ENCODE measurements at places on chromosomes 1 and 21.
A peak's percentile ranks its signal among the peaks of the same experiment; 100 is the strongest.

DNA sequence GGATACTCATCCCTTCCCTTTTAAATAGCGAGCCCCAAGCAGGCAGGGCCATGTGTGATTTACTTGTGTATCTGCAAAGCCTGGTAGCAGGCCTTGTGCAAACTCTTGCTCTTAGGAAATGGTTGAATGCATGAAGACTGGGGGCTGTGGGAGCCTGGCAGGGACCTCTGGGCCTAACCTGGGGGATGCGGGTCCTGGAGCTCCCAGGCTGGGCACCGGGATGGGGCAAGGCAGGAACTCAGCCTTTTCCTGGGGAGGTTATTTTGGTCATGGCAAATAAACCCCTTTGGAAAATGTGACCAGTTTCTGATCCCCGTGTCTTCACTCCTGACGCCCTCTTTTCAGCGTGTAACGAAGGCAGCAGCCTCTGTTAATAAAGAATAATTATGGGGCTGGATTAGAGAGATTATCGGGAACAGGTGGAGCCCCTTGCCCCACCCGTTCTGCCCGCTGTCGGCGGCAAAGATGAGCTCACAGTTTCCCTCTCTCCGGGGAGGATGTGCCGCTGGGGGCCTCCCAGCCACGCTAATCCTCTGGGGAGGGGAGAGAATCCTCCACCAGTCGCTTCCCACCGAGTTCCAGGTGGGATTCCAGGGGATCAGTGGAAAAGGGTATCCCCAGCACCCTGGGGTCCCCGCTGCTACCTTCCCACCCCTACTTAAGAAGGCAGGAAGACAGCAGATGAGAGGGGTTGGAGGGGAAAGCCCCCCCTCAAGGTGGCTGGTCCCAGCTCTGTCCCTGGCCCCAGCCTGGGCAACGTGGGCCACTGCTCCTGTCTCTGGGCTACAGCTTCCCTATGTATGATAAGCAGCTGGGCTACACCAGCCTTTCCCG, 69.7 kb upstream of the WNT4 start:
- DNase-seq: no peak

GRCh38 chr1:54375712-54376429, 30.3 kb downstream of the SSBP3 start:
- DNase-seq: no peak

- no peak for DNase-seq
Measured at GRCh38 chr1:237186675-237187074, 144.7 kb downstream of the RYR2 start.

DNA sequence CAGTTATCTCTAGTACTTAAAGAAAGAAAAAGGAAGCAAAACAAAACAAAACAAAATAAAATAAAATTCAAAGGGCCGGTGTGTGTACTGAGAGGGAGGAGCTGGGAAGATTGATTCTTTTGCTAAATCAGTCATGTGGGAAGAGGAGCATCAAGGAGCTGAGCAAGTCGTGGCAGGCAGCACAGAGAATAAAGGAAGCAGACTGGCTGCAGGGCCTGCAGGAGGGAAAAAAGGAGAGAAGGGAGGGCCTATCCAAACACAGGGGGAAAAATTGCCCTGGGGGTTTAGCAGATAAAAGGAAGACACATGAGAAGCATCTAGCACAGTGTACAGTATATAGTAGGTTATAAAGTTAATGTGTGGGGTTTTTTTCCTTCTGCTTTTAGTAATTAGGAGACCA, 27.6 kb downstream of the AGO4 start:
- no peak for DNase-seq

DNA sequence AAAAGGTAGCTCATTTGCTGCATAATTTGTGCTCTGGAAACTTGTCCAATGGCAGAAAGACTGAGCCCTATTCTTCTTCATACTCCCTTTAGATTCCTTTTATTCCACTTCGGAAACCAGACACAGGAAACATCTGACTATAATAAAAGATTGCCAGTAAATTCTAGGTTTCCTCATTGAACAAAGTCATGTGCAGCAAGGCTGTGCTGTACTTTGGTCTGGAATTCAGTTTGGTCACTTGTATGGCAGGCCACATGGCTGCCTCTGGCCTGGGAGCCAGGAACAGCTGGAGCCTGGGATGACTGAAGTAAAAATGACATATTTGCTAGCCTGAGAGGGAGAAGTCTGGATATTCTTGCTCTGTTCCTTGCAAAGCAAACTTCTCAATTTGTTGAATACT, 79.6 kb downstream of the ST3GAL3 start:
- DNase-seq: no peak

DNA sequence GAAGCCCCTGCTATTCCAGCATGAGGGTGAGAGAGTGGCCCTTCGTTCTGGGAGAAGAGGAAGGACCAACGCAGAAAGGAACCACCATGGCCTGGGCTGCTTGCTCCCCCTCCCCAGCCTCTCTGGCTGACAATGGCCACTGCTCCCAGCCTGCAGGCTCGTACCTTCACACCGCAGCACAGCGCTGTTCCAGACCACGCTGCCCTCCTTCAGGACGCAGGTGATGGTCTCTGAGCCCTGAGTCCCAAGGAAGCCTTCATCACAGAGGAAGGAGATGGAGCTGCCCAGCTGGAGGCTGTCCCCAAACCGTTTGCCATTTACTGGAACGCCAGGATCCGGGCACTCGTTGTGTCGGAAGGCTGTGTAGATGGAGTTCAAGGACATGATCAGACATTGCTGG, 124.9 kb upstream of the HMGB4 start:
- DNase-seq: no peak

- no peak for DNase-seq
Measured at GRCh38 chr1:28417441-28417922, 47.9 kb downstream of the PHACTR4 start.

- no peak for DNase-seq
Measured at GRCh38 chr1:115748401-115749150, 19.9 kb downstream of the CASQ2 start.

GRCh38 chr1:154862907-154863306, 7.2 kb downstream of the KCNN3 start:
- DNase-seq: no peak

DNA sequence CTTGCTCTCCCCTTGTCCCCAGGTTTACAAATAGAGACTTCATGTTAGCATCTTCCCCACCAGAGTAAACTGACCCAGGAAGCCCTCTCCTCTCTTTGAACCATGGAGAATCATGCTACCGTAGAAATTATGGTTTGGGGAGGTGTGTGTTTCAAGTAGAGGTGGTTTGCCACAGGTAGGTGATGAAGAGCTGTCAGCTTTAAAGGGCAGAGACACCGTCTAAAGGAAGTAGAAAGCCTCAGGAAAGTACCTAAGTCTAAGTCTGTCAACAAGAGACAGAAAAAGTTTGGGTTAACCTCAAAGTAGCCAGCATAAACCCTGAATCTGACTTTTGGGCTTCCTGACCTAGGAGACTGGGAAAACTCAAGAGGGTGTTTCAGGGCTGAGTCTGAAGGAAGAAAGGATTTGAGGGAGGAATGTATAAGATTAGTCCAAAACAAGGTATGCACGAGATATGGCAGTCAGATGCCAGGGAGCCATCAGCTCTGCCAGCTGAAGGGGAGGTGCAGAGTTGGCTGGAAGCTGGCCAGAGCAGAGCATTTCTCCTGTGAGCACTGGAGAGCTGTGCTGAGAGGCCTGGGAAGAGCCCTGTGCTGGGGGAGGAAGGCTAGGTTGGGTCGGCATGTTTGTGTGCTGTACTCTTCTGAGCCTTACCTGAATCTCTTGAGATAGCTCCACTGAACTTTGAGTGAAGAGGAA, 14.3 kb downstream of the ADAMTSL4 start:
- peak; percentile 88 for DNase-seq

- DNase-seq: no peak
Measured at GRCh38 chr1:54329312-54330003, 76.7 kb downstream of the SSBP3 start.

DNA sequence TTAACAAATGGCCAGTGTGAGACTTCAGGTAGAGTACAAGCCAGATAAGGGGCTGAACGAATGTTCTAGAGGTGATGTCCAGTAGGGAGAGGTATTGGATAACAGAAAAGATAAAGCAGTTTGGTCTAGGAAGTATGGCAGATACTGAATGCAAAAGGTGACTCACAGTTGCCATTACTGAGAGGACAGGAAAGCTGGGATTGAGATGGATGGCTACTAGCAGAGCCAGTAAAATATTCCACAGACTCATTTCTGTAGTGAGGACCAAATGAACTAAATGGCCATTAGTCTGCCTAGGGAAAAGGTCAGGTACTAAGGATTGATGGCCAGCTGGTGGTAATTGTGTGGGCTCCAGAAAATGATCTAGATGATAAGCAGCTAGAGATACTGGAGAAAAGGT, 11.5 kb downstream of the MACO1 start:
- DNase-seq: no peak

DNA sequence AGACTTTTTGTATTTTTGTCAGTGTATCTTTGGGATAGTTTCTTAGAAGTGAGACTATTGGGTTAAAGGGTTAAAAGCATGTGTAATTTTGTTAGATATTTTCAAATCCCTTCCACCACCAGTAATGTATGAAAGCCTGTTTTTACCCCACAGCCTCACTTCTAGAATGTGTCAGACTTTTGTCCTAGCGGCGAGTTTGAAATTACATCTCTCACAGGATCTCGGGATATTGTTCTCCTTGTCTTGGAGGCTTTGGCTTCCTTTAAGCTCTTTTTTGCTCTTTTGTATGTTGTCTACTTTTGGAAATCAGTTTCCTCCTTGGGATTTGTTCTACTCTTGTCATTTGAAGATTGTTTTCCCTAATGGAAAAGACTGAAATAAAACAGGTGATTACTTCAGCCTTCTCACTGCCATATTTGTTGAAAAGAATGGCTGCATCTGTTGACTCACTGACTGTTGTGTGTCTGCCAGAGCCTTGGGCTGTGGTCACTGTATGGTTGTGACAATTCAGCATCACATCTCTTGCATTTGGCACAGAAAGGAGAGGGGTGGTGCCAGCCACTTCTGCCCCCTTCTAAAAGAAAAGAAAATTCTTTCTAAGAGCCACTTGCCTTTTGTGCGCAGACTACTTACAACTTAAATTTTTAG, 22.6 kb downstream of the ST3GAL3 start:
- no peak for DNase-seq
